AG10803 (cell line): ENCODE measurements at places on chromosomes 6 and 20.

GRCh38 chr6:98452685-98453084 is 381.7 kb upstream of the POU3F2 start:
- DNase-seq = no peak

- DNase-seq = no peak
Measured at GRCh38 chr6:28211840-28212509, 13.1 kb upstream of the ZSCAN9 start.

- DNase-seq = no peak
Measured at GRCh38 chr20:841568-842546, 8.3 kb downstream of the FAM110A start.

- no peak for DNase-seq
Measured at GRCh38 chr6:88619951-88620350, 343.5 kb downstream of the RNGTT start.

GRCh38 chr20:37690626-37691369 is 3.0 kb upstream of the CTNNBL1 start:
- DNase-seq = no peak

GRCh38 chr6:35733633-35734032 is 3.2 kb upstream of the ARMC12 start:
- DNase-seq = no peak

DNA sequence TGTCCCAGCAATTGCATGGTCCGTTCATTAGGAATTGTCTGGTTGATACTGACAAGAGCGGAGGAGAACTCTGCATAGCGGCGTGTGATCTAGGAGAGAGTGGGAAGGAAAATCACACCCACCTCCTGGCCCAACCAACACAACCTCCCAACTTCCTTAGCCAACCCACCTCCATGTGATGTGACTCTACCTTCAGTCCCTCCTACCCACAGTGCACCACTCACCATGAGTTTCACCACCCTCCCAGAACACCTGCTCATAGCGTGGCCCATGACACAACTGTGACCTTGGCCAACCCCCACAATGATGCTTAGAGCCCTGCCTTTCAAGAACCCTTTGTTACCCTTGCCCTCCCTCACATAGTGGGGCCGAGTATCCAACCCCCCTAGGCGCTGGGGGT is 7.7 kb downstream of the VPS52 start:
- DNase-seq = no peak

DNA sequence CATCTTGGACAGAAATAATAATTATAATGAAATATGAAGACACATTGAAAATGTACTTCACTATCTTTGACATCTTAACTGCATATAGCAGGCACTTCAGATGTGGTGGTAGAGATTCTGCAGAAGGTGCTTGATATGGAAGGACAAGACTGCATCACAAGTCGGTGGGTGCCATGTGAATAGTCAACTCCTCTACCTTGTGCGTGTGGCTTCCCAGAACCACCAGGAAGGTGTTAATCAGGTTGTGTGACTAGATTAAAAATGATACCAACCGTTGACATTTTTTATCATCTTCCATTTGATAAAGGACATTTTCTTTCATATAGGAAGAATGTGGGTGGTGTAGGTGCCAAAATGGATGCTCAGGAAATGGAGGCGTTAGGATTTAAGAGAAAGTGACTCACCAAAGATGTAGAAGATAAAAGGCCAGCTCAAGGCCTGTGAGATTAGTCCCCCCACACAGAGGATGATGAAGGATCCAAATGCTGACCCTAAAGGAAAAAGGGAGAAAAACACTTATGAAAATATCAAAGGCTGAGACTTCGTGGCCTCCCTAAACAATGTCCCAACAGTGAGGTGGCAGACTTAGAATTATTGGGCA is 12.3 kb downstream of the SLC17A2 start:
- no peak for DNase-seq

DNA sequence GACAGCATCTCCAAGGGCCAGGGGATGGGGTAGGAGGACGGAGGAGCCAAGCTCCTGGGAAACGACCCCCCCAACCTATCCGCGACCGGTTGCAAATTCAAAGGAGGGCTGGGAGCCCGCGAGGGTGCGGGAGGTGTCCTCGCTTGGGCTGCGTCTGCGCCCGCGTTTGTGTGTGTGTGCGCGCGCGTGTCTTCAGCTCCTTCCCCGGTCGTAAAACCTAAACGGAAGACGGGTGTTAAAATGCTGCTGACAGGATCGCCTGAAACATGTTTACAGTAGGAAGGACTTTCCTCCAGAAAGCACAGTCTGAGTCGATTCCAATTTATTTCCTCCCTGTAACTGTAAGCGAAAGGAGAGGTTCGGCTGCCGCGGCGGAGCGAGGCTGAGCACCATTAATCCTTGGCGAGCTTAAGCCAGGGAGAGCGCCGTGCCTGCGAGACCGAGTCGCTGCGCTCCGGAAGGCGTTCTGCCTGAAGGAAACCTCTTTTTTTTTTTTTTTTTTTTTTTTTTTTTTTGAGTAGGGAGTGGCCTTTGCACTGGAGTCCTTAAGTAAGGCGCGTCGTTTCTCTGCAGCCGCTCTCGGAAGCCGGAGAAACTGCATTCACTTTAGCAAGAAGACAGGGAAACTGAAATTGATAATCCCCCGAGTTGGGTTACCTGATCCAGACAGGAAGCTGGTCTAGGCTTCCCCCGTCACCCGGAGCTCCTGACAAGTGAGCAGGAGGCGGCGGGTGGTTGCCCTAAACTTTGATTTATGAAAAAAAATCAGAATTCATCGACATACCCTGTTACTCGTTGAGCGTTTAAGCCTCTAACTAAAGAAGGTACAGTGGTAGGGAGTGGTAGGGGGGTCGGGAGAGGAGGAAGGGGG is 4.8 kb upstream of the SOX4 start:
- DNase-seq = peak; percentile 87

DNA sequence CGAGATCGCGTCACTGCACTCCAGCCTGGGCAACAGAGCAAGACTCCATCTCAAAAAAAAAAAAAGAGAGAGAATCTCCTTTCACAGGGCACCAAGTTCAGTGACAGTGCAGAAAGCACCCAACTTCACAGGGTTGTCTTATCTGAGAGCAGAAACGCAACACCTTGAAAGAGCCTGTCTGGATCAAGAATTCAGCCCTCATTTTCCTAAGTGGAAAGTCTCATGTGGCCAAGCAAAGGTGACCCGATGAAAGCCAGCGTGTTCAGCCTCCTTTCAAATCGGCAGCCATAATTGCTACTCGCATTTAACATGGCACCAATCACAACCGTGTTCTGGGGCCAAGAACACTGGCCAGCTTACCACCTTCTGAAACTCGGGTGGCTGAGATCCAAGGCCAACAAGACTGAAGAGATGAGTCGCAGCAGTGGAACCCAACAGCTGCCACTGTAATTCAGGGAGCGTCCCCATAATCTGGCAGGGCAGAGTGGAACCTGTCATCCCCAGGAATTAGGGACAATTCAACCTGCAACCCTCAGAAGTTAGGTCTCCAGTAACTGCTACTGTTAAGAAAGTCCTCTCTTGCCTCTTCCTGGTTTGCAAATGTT is 536.7 kb upstream of the JARID2 start:
- no peak for DNase-seq

DNA sequence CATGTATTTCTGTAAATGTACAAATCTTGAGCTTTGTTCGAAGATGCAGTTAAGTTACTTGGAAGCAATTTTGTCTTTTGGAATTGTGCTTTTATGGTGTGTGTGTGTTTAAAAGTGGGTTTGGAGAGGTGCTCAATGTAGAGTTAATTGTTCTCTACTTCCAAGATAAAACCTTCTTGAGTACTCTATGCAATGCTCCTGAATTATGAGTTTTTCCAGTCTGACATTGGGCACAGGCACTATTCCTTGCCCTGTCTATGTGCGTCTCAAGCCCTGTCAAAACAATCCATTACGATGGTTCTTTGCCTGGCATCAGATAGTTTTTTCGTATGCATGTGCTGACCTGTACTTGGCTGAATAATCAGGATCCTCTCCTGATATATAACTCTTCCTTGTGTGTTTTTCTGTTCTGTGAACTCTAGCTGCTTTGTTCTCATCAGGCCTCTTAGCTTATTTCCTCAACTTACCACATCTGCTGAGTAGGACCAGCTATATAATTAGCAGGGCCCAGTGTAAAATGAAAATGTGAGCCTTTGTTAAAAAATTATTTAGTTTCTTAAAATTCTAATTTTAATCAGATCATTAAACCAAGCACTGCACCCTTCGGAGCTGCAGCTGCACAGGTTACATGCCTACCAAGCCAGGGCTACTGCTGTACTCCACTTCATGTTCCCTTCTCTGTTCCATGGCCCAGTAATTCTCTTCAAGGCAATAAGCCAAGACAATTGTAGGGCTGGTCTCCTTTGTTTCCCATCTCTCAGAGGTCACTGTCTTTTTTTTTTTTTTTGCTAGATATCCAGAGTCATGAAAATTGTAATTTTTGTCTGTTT is 160.1 kb downstream of the ZFAND3 start:
- no peak for DNase-seq

GRCh38 chr6:5383856-5384255 is 122.5 kb downstream of the FARS2 start:
- DNase-seq = no peak

DNA sequence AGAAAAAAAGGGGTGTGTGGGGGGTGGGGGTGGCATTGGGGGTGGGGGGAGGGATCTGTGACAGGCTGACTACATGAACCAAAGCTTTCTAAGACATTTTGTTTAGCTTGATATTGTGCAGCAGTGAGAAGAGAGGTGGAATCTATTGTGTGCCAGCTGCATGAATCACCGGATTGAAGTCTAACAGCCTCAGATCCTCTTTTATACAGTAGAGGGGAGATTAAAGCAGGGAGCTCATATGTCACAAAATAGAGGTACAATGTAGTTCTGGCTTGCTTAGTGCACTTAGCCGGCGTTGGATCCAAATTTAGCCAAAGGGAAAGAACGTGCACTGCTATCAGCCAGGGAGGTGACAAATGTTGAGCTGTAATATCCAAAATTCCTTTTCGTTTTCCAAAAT is 404.2 kb upstream of the CITED2 start:
- DNase-seq = peak; percentile 40

DNA sequence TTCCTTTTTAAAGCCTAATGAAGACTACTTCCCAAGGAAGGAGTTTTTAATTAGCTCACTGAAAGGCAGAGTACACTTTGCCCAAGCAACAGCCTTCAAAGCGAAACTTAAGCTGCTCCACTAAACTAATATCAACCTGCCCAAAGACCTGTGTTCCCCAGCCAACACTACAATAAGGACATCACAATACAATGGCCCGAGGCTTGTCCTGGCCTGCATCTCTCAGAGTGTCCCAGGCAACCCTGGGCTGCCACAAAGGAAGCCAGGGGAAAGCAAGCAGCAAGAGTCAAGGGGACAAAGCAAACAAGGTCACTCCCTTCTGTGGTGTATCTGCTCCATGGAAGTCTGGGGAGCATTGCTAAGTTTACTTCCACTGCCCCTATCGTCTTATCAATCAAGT is 52.3 kb downstream of the PIGU start:
- no peak for DNase-seq

DNA sequence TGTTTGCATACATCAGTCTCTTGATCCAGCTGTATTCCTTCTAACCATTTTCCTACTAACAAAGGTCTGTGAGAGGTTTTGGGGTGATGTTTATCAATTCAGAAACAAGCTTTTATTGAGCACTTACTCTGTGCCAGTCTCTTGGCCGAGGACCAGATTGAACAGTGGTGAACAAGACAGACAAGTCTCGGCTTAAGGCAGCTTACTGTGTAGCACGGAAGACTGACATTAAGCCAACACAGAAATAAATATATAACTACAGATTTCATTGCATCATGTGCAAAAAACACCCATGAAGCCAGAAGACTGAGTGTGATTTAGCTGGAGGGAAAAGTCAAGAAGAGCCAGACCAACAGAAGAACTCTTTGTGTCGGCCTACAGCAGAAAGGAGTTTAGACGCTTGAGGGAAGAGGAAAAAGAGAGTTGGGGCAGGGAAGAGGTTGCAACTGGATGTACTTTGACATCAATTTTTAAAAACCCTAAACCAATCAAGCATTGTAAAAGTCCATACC is 549.6 kb upstream of the CITED2 start:
- DNase-seq = no peak

DNA sequence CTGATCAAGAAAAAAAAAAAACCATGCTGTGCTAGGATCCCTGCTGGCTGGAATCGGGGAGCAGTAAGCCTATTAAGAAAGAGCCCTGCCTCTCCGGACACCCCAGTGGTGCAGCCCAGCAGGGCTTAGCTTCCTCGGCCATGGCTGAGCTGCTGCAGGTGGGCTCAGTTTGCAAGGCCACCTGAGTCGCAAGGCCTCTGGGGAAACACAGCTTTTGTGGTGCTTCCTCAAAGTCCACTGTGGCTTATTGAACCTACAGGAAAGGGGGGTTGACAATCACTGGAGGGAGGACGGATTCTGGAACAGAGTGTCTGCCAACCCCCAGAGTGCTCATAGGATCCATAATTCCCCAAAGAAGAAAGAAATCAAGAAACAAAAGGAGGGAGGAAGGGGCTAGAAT is 240.8 kb downstream of the SMOC2 start:
- no peak for DNase-seq

GRCh38 chr20:44803383-44803941 is 6.9 kb downstream of the RIMS4 start:
- no peak for DNase-seq

DNA sequence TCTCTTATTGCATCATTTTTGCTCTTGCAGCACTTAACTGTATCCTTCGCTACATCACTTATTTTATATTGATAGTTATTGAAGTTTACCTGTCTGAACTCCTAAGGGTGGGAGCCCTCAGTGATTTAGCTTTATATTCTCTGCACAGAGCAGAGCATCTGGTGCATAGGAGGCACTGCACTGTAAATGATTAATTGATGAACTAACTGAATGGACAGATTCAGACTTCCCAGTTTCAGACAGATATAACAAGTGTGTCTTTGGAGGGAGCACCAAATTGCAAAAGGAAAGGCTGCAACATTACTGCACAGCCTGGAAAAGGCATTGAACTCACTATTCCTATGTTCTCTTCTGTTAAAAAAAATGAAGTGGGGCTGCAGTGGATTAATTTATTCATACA is 160.3 kb downstream of the EDN1 start:
- no peak for DNase-seq

DNA sequence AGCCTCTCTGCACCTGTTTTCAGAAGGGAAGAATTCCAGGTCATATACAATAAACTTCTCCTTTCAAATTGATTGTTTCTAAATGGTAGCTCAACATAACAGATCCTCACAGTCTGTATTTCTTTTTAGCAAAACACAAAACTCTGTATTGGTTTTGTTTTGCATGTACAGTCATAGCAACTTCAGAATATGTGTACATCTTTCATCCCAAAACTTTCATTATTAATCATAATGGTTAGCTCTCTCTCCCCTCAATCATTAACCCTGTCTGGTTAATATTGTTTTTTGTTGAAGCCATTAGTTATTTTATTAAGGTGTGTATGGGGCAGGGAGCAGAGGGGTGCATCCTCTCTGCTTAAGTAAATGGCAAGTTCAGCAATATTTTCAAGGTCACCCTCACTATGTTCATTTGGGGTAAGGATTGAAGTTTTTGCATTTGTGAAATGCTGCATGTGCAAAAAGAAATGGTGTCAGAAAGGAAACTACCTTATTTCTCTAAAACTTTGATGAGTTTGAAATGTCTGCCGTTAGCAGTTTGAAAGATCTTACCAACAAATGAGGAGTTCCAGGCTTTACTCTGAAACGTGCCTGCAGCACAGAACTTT is 136.8 kb upstream of the BTBD3 start:
- no peak for DNase-seq
